ENCODE measurements at places on chromosomes 2 and 18.

DNA sequence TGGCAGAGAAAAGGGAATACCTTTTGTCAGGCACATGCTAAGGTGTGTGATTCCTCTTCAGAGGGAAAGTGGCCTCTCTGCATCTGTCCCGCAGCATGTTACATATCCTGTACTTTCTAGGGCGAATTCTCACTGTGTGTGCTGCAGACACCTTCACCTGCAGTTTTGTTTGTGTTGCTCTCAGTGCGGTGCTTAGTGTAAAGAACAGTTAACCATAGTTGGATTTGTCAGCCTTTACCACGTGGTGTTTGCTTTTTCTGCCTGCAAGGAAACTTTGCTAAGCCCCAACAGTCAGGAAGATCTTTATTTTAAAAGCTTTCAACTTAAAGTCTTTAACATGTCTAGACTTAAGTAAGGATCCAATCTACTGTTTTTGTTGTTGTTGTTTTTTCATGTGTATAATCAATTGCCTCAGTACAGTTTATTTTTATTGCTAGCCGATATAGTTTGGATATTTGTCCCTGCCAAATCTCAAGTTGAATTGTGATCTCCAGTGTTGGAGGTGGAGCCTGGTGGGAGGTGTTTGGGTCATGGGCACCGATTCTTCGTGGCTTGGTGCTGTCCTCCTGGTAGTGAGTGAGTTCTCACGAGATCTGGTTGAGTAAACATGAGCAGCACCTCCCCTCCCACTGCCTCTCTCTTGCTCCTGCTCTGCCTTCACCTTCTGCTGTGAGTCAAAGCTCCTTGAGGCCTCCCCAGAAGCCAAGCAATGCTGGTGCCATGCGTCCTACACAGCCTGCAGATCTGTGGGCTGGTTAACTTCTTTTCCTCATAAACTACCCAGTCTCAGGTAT is 90.6 kb downstream of the SNTG2 start:
- DNase-seq: no peak

DNA sequence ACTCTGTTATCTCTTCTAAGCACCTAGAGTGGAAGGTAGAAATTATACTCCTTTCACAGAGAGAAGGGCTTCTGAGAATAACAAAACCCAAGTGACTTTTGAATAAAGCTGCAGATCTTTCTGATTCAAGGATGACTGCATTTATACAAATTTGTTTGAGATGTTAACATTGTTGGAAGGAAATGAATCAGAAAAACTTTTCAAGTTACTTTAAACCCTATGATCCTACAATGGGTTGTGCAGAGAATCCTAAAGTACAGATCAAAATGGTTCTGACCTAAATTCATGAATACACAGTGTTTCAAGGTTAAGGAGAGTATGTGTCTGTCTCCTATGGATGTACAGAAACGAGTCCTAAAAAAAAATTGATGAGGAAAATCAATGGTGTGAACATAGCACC is 1.8 kb downstream of the RFTN2 start:
- DNase-seq: no peak

GRCh38 chr2:176150584-176151441 is 537 bp upstream of the HOXD4 start:
- DNase-seq: no peak

DNA sequence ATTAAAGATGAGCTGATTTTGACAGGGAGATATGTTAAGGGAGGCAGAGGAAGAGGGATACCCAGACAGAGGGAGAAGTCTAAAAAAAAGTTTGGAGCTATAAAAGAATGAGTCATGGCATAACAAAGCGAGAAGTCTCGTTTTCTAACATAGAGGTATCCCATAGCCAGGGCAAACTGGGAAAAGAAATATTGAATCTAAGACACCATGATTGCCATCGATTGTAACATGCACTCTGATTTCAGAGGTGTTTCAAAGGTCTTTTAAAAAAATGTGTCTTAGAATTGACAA is 110.7 kb downstream of the MDH1 start:
- DNase-seq: no peak

DNA sequence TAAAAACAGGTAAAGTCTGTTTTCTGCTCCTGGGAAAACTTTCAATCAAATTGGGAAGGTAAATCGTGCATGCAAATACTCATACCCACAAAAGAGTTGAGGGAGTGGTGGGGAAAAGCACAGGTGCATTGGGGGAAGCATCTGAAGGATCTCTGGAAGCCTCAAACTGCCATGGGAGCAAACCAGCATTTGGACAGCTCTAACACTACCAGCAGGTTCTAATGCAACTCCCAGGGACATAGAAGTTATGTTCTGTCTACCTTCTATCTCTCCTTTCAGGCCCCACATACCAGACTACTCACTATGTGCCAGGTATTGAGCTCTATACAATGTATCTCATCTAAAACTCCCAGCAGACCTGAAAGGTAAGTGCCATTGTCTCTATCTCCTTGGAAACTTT is 933.7 kb downstream of the NRXN1 start:
- DNase-seq: no peak

DNA sequence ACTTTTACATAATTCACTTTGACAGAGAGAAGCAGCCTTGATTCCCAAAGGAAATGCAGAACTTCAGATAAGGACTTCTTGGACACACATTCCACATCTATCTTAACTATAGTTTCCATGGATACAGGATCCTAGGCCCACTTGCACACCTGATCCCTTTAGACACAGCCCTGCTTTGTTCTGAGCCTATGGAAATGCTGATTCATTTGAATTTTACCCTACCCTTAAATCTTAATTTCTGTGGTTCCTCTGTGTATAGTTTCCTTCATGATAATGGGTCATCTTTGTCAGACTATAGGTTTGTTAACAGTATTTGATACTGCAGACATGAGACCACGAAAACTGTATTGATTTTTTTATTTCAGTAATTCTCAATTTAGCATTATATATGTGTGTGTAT is 77.4 kb downstream of the ACTR3 start:
- DNase-seq: no peak

GRCh38 chr2:157856187-157856515 is 20.0 kb downstream of the ACVR1 start:
- DNase-seq: no peak

GRCh38 chr18:5542515-5543035 is 1.2 kb downstream of the EPB41L3 start:
- no peak for DNase-seq

DNA sequence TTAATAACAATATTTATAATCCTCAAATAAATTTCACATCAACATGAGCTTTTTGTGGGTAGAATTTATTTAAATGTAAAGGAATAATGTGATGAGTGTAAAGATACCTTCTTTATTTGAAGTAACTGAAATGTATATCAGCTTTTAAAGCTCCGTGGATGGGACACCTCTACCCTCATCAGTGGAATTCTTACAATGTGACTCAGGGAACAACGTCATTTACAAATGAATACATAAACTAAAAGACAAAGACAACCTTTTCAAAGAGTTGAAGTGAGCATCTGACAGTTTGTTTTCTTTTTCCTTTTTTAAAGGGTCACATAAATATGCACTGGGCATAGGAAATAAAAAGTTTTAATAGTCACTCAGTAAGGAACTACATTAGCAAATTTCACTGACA is 1127.0 kb upstream of the CRIM1 start:
- no peak for DNase-seq

DNA sequence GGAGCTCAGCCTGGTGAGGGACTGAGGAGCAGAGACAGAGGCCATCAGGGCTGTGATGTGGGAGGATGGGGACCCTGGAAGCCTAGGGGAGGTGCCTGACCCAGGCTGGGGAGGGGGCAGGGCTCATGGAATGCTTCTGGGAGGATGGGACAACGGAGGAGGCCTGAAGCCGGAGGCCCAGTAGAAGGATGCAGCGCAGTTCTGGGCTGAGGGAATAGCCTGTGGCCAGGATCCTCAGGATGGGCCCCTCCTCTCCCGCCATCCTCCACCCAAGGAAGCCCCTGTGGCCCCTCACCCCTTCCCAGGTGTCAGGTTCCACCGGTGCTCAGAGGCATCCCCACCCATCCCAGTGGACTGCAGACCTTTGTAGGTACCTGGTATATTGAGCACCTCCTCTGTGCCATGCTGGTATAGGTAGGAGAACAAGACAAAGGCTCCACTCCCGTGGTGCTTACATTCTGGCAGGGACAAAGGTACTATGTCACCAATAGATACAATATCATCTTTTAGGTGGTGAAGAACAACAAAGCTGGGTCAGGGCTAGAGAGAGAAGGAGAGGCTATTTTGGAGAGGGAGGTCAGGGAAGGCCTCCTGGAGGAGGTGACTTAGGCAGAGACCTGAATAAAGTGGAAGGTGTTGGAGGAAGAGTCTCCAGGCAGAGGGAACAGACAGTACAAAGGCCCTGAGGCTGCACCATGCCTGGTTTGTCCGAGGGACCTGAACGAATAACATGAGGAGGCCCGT is 2.7 kb downstream of the ZAP70 start:
- no peak for DNase-seq

DNA sequence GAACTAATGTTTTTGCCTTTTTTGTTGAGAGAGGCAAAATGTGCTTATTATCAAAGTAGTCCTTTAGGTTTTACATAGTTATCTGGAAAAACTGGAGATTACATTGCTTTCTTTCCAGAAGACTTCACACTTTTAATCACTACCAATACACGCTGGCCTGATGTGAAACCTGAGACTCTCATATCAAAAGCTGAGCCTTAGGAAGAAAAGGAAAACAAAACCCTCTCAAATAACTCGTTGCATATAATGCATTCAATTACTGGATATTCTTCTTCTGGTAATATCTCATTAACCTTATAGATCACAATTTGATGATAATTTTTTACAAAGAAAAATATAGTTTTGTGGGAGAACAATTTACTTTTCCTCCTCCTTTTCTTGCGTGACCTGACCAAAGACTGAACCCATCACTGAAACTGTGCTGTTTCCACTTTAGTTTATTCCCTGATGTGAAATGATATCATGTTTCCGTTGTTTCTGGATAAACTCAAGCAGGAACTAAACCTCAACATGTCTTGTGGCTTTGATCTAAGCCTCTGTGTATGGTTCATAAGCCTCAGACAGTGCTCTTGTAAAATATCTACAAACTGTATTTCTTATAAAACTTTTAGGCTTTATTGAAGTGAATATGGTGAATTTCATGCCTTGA is 332.4 kb downstream of the GULP1 start:
- DNase-seq: no peak

DNA sequence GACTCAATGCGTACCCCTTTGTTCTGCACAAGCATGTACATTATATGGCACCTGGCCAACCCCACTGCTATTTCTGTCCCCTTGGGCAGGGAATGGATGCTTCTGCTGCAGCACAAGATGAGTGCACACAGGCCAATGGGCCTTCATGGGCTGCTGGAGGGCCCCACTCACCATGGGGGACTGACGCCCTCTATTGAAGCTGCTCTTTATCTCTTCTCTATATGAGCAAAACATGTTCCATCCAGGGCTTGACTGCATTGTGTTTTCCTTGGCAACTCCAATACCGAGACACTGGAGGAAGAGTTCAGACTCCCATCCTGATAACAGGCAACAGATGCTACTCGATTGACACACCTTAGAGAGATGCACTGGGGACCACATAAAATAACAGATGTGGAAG is 251.6 kb upstream of the NCKAP5 start:
- DNase-seq: no peak

DNA sequence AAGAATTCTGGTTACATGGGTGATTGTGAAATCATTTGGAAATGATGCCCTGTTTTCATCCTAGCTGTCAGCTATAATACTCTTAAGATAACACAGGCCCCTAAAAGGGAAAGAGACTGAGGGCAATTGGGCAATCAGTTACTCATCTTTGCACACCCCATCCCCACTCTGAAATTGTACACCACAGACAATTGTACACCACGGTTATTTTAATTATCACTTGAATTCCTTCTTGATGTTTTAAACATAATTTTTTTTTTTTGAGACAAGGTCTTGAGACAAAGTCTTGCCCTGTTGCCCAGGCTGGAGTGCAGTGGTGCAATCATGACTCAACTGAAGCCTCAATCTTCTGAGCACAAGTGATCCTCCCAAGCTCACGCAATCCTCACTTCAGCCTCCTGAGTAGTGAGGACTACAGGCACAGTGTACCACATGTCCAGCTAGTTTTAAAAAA is 862.4 kb upstream of the ACVR2A start:
- DNase-seq: peak; percentile 27

DNA sequence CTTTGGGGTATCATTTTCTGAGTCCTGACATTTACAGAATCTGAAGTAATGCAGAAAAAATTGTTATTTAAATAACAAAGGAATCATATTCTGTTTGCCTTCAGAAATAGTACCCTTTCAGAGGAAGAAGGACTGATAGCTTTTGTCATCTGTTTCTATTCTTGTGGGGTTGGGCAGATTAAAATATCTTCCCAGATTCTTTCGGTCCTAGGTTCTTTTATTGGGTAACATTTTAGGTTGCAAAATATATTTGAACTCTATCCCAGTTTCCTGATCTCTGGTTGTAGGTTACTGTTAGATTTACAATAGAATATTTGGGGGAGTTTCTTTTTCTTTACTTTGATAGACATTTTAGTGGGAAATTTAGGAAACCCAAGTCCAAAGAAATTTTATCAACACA is 550.5 kb downstream of the SPAG16 start:
- DNase-seq: no peak

- no peak for DNase-seq
Observed at GRCh38 chr2:176297067-176297466, 27.8 kb downstream of the MTX2 start.

GRCh38 chr2:8872821-8873432 is 35.5 kb upstream of the KIDINS220 start:
- DNase-seq: no peak

GRCh38 chr18:79962311-79962710 is 2.1 kb upstream of the HSBP1L1 start:
- no peak for DNase-seq

GRCh38 chr2:70999362-70999761 is 4.7 kb upstream of the TEX261 start:
- DNase-seq: no peak

GRCh38 chr2:69465513-69466456 is 28.6 kb upstream of the NFU1 start:
- DNase-seq: peak; percentile 35

GRCh38 chr18:34522603-34523002 is 187.5 kb upstream of the DTNA start:
- no peak for DNase-seq

DNA sequence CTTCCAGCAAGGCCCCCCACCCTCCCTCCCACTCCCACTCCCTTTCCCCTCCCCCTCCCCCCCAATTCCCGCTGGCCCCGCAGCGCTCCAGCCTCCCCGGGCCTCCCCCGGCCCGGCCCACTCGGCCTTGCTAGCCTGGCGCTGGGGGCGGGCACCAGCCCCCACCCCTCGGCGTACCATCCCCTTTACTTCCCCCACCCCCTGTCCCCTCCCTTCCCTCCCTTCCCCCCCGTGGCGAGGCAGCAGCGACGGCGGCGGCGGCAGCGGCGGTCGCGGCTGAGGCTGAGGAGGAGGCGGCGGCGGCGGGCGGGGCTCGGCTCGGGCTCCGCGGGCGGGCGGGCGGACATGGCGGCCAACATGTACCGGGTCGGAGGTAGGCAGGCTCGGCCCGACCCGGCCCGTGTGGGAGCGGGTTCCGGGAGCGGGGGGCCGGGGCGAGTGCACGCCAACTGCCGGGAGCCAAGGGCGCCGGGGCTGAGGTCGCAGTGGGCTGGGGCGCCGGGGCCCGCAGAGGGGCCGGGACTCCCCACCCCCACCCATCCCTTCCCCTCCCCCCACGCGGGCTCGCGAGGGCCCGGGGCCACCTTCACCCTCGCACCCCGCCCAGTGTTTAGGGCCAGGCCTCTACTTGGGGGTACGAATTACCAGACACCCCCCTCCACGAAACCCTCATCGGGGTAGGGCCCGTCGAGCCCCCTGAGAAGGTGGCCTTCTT is at the start of gene MTA3:
Gene MTA3 (plus strand): TSS at position 232 of the 715 bp plus-strand sequence. CDS start 114 bp downstream, at position 346.
- peak; percentile 48 for DNase-seq

GRCh38 chr2:221484761-221485502 is 87.2 kb downstream of the EPHA4 start:
- no peak for DNase-seq
